ENCODE measurements at places on chromosomes 13 and 19.

- no peak for DNase-seq
Observed at GRCh38 chr19:30425885-30426838, 54.0 kb downstream of the ZNF536 start.

- DNase-seq, result no peak
Observed at GRCh38 chr13:49545661-49546060, 39.7 kb downstream of the RCBTB1 start.

DNA sequence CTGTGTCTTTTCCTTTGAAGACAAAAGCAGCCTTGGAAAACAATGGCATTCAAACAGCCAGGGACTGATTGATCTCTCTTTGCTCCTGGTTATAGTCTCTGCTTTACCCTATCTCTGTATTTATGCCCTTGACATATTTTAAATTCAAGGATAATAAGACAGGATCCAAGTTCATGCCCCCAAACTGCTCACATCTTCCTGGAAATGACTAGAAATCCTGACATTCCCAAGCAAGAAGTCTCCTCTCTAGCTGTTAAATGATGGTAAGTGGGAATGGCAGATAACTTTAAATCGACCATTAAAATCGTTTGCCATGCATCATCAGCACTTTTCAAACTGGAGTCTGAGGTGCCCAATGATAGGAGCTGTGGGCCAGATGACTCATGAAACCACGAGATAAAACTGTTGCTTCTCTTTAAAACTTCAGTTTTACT, 435.6 kb downstream of the FOXO1 start:
- DNase-seq, result no peak

DNA sequence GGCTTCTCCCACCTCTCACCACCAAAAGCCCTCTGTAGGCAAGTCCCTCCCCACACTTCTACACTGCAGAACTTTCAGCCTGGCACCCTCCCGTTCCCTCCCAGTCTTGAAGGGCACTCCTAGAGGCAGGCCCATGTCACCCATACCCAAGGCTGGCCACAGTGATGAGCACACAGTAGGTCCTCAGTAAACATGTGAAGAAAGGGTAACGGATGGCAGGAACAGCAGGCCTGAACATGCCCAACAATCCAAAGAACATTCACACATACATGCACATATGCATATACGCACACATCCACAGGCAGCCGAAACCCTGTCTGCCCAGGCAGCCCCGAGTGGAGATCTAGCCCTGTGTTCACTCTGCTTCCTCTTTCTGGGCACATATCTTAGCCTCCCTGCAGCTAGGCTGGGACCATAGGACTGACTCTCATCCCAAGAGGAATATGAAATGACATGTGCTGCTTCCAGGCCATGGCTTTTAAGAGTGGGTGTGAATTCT, 55.2 kb downstream of the CEBPG start:
- DNase-seq, result no peak

GRCh38 chr13:77388944-77389624, 62.2 kb upstream of the MYCBP2 start:
- no peak for DNase-seq

DNA sequence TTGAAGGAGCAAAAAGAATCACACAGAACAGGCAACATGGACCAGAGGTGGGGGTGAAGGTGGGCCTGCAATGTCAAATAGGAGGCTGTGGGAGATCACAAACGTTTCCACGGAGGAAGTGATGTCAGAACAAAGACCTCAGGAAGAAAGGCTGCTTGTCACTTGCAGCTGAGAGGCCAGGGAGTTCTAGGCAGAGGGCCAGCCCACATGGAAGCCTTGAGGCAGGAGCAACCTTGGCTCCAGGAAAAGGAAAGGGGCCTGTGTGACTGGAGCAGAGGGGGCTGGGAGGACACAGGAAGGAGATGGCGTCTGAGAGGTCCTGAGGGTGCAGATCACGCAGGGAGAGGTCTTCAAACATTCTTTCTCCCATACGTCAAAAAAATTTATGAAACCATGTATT, 16.3 kb downstream of the ZNF160 start:
- DNase-seq, result no peak

GRCh38 chr13:97438856-97439595, 5.1 kb downstream of the RAP2A start:
- DNase-seq, result no peak

- no peak for DNase-seq
Observed at GRCh38 chr13:31639443-31640163, 99.7 kb upstream of the RXFP2 start.

DNA sequence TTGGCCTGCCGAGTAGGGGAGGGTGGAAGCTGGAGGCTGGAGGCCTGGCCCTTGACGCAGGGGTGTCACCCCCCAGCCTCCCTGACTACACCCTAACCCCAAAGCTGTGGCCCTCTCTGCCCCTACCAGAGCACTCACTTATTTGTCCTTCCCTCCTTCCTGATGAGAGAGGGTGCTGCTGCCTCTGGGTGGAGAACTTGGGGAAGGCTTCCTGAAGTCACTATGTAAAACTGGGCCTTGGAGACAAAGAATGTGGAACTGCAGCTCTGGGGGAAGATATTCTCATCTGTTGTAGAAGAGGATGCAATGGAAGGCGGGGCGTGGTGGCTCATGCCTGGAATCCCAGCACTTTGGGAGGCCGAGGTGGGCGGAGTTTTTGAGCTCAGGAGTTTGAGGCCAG, 485.2 kb downstream of the ZNF536 start:
- no peak for DNase-seq

DNA sequence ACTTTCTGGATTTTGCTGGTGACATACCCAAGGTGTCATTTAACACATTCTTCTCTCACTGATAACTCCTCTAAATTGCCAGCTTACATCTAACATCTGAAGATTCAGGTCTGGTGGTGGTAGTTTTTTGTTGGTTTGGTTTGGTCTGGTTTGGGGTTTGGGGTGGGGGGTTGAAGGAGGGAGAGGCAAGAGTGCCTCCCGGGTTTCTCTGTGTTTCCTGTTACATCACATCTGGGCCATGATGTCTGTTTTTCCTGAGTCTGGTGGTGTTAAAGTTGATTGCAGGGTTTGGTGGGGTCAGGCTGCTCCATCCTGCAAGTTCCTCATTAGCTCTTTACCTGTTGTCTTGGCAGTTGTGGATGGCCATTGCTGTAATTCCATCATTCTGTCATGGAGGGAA, 155.8 kb upstream of the UBL3 start:
- no peak for DNase-seq

DNA sequence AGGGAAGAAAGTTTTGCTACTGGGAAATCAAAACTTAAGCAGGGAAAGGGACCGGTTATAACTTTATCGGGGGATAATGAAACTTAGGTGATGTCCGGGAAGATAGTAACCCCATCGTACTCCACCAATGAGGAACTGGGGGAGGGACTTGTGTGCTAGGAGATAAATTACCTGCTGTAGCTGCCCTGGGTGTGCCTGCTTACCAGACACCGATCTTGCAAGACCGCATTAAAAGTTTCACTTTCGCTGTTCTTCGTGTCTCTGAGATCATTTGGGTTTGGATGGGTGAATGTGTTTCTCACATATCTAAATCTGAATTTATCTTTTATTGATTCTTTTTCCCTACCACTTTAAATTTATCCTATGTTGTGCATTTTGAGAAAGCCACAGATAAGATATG, 381.4 kb downstream of the SLITRK6 start:
- no peak for DNase-seq

DNA sequence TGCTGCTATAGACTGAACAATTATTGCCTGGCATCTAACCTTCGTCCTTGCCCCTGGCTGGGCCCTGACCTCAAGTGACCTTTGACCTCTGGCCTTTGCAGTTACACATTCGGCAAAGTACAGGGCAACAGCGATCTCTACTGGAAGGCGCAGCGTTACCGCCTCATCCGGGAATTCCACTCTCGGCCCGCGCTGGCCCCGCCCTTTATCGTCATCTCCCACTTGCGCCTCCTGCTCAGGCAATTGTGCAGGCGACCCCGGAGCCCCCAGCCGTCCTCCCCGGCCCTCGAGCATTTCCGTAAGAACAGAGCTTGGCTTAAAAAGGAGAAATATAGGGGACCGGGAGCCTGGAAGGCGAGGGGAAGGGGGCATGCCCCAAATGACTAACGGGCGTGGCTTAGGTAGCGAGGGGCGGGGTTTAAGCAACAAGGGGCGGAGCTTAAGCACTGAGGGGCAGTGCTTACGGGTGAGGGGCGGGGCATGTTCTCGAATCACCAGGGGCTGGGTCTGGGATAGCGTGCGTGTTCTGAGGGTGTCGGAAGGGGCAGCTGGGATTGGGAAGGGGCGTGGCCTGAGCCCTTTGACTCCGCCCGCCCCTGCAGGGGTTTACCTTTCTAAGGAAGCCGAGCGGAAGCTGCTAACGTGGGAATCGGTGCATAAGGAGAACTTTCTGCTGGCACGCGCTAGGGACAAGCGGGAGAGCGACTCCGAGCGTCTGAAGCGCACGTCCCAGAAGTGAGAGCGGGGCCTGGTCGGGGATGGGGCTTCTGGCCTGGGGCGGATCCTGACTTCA, 52.7 kb downstream of the TRPM4 start:
- no peak for DNase-seq

DNA sequence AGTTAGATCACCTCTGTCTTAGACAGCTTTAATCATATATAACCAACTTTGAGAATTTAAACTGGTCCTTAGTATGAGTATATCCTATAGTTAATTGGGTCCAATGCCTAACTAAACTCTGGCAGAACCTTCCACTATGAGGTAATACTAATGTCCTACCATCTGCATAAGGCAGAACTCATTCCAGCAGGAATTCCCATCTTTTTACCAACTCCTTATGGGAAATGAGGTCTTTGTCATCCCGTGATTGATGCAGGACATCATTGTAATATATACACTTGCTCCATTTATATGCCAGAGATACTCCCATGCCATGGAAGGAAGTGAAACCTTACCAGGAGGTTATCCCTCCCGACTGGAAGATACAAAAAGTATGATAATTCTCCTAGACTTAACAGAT, 2.8 kb downstream of the KCTD4 start:
- no peak for DNase-seq

DNA sequence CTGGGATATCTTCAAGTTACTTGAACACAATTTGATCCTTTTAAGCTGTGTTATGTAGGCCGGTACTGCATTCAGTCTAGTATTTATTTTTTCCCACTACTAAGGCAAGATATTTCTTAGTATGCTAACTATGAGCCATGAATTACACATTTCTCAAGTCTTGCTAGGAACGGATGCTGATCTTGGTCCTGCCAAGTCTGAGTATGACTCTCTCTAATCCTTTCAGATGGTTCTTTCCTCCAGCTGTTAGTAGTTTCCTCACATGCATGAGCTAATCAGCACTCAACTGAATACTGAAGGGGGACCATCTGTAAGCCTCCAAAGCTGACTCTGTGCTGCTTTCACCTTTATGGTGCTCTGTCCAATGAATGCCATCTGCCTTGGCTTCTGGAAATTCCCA, 460.3 kb downstream of the KCTD12 start:
- no peak for DNase-seq

- DNase-seq, result no peak
Observed at GRCh38 chr13:45621950-45622349, 6.4 kb upstream of the ERICH6B start.

DNA sequence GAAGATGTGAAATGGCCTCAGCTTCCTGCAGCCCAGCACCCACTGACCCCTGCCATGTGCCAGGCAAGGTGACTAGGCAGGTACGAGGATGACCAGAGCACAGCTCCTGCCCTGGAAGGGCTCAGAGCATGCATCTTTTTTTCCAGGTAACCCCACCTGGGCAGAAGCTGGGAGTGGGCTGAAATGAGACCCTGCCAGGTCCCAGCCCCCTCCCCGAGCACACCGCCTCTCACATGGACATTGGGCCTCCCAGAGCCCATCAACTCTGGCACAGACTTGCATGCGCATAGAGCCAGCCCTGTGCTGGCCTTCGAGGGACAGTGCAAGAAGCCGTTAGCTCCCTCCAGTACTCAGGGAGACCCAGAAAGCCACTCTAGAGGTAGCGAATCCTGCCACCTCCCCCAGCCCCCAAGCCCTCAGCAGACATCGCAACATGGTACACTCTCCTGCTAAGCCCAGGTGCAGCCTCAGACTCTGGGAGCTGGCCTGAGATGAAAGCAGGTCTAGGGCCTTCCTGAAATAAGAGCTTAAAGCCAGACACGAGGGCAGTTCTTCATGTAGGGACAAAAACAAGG, 8.9 kb upstream of the VSTM2B start:
- DNase-seq, result no peak

DNA sequence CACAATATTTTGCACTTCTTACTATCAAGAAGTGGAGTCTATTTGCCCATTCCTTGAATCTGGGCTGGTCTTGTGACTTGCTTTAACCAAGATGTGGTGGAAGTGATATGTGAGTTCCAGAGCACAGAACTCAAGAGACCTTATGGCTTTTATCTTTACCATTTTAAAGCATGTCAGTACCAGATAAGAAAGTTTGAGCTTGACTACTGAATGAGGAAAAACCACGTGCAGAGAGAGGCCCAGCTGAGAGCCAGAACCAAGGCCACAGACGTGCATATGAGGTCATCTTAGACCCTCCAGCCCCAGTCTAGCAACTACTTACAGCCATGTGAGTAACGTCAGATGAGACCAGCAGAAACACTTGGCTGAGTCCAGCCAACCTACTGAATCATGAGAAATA, 6.3 kb upstream of the CDK8 start:
- no peak for DNase-seq

DNA sequence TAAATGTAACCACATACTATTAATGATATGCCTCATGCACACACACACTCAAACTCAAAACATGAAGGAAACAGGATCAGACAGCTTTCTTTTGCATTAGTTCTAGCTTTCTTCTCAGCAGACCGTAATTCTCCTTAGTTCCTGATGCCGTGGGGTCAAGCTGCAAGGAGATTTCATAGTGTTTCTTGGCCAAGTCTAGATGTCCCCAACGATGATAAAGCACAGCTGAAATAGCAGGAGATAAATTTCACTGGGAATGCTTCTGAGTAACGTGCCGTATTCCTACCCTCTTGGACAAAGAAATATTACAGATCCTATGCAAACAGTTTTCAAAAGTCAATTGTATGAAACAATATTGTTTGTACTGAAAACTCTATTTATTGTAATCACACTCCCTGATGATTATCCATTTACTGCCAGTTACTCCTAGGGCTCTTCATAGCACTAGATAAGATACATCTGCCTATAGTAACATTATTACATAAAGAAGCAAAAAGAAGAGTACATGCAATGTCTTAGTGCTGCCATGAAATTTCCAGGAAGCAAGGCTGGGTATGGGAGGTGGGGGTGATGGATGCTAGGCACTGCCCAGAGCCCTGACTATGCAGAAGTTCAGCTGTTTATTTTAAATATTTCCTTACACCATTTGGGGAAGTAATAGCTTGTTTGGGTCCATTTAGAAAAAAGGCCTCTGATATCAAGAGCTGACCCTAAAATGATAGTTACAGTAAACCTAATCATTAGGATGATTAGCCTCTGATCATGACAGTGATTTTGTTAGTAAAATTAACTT, 16.5 kb upstream of the GGACT start:
- DNase-seq, result no peak

DNA sequence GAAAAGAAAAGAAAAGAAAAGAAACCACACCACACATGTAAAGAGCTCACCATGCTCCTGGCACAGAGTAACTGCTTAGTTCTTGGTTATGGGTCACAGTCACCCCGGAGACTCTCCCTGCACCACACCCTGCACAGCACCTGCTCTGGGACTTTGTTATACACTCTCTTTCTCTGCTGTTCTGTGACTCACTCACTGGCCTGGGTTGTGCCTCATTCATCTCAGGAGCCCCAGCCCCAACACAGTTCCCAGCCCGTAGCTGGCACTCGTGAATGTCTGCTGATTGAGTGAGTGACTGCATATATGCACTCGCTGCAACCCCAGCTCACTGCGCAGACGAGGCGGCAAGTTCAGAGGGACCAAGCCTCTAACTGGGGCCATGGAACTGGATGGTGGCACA, 22.9 kb upstream of the ZNF507 start:
- DNase-seq, result no peak
